ENCODE measurements at places on chromosomes 1 and 21.

GRCh38 chr1:27405074-27405473 lies 12.7 kb downstream of the GPR3 start:
- no peak for DNase-seq

- DNase-seq, result no peak
Observed at GRCh38 chr1:161915051-161915503, 108.6 kb downstream of the OLFML2B start.

- no peak for DNase-seq
Observed at GRCh38 chr1:7962014-7962335, 464 bp downstream of the PARK7 start.

DNA sequence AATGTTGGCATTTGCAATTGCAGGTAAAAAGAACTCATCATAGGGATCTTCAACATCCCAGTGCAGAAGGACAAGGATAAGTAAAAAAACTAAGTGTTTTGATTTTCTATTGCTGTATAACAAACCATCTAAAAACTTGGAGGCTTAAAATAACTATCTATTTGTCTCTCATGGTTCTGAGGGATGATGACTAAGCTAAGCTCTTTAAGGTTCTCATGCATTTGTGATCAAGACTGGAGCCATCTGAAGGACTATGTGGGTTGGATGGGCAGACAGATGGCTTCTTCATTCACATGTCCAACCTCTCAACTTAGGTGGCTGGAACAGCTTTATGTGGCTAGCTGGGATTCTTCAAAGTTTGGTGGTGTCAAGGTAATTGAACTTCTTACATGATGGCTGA lies 51.5 kb downstream of the RPL5 start:
- no peak for DNase-seq

GRCh38 chr1:54378157-54378873 lies 27.9 kb downstream of the SSBP3 start:
- DNase-seq, result no peak

- DNase-seq, result no peak
Observed at GRCh38 chr21:16536643-16537434, 807.1 kb downstream of the USP25 start.

DNA sequence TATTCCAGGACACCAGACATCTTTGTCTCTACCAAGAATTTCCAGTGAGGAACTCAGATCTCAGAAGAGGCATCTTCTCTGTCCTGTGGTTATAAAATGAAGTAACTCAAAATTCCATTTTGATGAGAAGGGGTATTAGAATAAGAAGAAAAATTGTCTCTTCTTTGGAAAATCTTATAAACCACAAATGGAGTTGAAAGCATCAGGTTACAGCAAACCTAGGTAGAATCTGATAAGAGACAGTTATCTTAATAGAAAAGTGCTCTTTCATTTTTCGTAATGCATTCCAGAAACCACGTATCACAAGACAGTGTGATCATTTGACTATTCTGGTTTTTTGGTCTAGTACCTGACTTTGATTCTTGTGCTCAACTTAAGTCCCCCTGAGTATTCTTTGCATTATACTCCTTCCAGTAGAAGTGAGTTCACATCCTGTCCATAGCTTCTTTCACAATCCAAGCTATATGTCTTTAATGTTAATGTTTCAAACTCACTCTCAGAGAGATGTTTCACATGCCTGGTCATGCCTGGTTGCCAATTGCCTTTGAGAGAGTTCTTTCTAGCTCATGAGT lies 120.9 kb upstream of the PRDX6 start:
- DNase-seq, result no peak

- DNase-seq, result no peak
Observed at GRCh38 chr1:1832820-1833219, 54.5 kb upstream of the NADK start.

DNA sequence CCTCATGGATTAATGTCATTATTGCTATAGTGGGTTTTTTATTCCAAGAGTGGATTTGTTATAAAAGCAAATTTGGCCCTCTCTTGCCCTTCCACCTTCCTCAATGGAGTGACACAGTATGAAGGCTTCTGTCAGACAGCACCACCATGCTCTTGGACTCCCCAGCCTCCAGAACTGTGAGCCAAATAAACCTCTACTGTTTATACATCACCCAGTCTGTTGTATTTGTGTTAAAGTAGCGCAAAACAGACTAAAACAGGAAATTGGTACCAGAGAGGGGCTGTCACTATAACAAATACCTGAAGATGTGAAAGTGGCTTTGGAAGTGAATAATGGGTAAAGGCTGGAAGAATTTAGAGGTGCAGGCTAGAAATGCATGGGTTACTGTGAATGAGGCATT lies 38.0 kb upstream of the DMRTB1 start:
- DNase-seq, result no peak

DNA sequence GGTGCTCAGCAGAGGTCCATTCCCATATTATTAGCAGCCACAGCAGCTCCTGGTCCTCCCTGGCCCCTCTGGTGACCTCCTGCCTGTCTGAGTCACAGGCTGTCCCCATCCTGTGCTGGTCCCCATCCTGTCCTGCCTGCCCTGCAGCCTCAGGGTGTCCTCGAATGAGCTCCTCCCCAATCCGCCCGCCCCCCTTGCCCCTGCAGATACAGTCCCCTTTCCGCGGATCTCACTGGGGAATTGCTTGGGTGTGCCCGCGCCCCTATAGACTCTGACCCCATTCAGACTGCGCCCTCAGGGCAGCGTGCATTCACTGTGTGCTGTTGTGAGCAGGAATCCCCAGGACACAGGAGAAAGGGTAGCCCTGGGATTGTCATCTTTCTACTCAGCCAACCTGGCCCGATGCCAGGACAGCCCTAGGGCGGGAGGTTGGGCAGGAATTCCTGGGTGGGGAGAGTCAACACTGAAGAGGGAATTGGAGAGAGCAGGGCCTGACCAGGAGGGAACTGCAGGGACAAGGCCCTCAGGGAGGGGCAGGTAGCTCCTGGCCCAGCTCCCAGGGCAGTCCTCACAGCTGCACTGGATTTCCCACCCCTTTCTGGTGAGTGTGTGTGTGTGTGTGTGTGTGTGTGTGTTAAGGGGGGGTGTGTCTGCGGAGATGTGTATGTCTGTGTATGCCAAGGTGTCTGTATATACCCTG lies 1.1 kb upstream of the GUCA2A start:
- no peak for DNase-seq

GRCh38 chr1:109730666-109731065 lies 10.2 kb downstream of the GSTM3 start:
- no peak for DNase-seq

DNA sequence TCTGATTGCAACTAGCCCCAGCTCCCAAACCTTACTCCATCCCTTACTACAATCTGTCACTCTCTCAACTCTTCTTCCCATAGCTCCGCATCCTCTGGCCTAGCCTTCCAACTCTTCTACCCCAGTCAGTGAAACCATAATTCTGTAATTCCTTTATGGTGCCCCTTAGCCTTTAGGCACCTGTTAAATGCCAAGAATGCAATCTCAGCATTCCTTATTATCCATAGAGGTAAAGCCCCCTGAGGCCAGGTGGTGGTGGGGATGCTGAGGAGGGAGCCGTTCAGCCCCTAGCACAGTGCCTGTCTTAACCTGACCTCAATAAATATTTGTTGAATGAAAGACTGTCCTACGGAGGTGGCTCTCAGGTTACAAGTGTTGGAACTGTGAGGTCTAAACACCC lies 14.0 kb downstream of the ATP1A2 start:
- DNase-seq, result no peak

Data from hematopoietic multipotent progenitor cell treated with erythropoietin and hydrocortisone succinate and interleukin-3 and kit ligand, for 15 days (in vitro differentiated cells).